C1 segment of cervical spinal cord (tissue), 14 donors: ENCODE measurements at places on chromosomes 16 and 17.

DNA sequence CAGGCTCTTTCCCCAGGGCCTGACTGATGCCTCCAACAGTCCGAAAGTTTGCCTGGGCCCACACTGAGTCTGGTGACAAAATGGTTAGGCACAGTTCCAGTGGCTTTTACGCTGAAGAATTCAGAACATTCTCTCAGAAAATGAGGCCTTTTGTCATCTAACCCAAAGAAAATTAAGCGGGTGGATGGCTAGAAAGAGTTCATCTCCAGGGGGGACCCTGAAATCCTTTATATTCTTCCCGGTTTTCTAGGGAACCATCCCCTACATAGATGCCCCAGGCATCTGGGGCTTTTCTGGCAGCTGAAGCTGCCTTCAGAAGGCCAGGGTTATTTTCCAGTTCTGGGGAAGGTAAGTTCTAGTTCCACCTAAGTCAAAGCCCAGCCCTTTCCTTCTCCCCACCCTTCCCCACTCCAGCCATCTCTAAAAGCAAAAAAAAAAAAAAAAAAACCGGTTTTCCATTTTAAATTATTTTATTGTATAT, 2.2 kb downstream of the RASD1 start:
- DNase-seq, result no peak

DNA sequence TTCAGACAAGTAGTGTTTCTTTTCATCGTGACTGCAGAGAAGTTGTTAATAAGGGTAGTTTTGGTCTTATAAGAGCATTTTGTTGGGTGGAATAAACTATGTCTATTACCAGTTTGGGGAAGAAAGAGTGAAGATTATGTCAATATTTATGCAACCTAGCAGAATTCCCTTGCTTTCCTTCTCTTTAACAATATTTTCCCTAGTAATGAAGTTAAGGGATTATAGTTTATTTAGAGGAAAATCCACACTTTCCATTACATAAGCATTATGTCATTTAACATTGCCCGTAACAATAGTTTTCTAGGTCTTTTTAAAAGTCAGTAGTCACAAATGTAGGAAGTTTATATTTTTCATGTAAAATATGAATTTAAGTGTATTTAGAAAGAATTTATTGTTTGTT, 2.5 kb upstream of the MAF start:
- no peak for DNase-seq

- DNase-seq, result no peak
These were observed 12.7 kb upstream of the CD300LD start for GRCh38 chr17:74604761-74605160.

DNA sequence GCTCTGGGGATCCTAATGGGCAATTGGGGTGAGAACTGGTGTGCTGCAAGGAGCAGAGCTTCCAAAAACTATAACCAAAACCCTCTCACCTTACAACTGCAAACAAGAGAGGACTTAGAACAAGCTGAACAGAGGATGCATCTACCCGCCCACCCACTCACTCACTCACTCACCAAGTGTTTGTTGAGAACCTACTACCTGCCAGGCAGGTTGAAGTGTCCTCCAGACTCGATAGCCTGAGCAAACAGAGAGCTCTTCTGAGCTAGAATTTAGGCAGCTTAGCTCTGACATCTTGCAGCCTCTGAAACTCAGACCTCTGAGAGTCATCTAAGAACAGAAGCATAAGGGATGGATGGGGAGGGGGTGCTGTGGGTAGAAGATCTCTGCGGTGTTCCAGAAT, 41.2 kb downstream of the CACNG3 start:
- no peak for DNase-seq

DNA sequence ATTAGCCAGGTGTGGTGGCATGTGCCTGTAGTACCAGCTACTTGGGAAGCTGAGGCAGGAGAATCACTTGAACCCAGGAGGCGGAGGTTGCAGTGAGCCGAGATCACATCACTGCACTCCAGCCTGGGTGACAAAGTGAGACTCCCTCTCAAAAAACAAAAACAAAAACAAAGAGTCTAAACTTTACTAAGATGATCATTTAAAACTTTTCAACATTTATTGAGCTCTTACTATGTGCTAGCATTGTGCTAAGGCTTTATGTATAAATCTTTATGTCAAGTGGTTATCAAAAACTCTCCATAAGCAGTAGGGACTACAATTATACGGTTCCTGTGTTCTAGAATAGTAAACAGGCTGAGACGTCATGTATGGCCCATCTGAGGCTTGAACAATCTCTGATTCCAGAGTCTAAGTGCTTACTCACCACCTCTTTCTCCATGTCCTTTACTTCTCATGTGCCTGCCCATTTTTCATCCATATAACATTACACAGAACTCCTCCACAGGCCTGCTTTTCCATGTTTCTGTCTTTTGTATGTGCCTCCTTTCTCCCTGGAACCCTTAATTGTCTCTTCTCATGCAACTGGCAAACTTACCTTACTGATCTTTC, 66.7 kb downstream of the NUP88 start:
- DNase-seq, result no peak

DNA sequence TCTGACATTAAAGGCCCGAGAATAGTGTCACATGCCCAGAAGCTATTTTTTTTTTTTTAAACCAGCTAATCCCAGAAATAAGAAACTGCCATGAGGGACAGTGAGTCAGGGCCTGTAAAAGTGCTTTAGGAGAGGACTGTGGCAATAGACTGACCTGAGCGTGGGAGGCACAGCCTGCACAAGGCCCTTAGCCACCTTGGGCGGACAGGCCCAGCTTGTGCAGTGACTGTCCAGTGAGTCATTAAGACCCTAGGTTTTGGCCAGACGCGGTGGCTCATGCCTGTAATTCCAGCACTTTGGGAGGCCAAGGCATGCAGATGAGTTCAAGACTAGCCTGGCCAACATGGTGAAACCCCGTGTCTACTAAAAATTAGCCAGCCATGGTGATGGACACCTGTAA, 343.0 kb upstream of the ZFHX3 start:
- DNase-seq, result no peak

DNA sequence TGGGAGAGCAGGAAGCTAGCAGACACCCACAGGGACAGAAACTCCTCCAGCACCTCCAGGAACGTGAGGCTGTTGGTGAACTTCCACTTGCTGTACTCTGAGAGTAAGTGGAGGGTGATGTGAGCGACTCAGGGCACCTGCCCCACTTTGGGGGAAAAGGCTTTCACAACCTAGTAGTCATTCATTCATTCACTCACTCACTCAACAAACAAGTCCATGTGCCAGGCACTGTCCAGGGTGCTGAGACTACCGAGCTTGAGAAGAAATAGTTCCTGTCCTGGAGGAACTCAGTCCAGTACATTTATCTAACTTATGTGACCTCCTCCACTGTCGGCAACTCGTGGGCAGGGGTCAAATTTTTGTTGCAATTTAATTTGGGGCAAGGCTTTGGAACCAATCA, 26.6 kb downstream of the LGALS9 start:
- DNase-seq, result no peak

- no peak for DNase-seq
These were observed 49.6 kb upstream of the PLCG2 start for GRCh38 chr16:81729451-81729850.

DNA sequence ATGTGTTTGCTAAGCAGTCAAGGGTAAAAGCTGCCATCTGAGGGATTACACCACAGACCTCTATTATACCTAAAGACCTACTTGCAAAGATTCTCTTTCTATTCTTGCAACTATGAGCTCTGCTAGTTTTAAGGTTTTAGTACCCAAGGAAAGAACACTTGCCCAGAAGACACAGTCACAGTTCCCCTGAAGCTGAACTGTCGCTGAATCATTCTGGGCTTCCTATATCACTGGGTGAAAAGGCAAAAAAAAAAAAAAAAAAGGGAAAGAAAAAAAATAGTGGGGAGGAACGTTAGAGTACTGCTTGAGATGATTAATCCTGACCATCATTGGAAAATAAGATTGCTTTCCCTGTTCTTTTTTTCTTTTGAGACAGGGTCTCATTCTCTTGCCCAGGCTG, 37.9 kb downstream of the LYRM1 start:
- DNase-seq, result no peak

GRCh38 chr17:49779739-49780231, 8.7 kb upstream of the KAT7 start:
- no peak for DNase-seq

DNA sequence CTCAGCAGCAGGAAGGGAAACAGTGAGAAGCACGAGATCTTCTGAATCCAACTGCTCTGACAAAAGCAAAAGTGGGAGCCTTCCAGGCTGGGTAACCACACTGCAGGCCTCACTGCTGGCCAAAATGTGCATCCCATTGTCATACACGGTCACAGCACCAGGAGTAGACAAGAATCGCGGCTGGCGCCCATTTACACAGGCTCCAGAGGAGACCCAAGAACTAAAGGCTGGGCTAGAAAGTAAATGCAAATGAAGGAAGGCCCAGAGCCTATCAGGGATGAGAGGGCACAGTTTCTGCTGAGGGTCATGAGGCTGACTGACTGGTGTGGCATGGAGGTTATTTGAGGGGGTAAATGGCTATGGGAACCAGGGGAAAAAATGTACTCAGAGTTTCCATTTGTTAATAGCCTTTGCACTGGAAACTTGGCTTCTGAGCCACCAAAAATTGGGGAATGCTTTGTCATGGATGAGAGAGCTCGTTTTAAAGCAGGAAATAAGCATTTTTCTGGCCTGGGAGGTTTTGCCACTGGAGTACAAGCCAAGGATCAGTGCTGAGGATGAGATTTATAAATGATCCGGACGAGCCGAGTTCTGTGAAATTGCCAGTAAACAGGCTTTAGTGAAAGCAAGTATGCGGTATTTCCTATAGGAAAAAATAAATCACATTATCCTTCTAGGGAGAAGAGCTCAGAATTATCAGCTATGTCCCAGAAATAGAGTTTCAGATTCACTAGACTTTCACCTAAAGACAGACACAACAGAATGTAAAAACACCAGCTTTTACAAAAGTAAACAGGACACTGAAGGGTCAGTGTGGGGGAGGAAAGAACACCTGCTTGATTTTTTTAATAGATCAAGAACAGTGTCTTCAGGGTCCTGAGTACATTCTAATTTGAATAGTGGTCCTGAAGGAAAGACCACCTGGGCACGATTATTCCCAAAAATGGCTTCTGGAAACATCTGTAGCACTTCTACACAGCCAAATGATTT, 66.9 kb upstream of the GSG1L start:
- DNase-seq, result no peak
